Activated CD4-positive, alpha-beta T cell treated with anti-CD3 and anti-CD28 coated beads, Interleukin-10, Interleukin-2, amounts not matched to agents 100 ng/mL and 50 ng/mL, durations not matched to agents 16 hours and 8 hours (primary cell): ENCODE measurements at places on chromosomes 1 and 21.

DNA sequence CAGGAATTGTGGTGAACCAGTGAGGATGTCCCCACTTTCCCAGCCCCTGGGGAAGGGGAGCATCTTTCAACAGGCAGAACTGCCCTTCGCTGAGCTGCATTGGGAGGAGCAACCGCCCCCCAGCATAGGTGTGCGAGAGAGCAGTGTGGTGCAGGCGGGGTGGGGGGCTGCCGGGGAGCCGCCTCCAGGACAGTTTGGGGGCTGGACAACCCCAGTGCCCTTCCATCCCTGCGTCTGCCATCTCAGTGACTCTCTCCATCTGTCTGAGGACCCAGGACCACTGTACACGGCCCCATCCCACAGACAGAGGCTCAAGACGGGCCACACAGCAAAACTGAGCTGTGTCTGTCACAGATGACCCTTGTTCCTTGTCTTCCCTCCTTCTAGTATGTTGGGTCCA lies 14.2 kb downstream of the PODN start:
- no peak for DNase-seq

DNA sequence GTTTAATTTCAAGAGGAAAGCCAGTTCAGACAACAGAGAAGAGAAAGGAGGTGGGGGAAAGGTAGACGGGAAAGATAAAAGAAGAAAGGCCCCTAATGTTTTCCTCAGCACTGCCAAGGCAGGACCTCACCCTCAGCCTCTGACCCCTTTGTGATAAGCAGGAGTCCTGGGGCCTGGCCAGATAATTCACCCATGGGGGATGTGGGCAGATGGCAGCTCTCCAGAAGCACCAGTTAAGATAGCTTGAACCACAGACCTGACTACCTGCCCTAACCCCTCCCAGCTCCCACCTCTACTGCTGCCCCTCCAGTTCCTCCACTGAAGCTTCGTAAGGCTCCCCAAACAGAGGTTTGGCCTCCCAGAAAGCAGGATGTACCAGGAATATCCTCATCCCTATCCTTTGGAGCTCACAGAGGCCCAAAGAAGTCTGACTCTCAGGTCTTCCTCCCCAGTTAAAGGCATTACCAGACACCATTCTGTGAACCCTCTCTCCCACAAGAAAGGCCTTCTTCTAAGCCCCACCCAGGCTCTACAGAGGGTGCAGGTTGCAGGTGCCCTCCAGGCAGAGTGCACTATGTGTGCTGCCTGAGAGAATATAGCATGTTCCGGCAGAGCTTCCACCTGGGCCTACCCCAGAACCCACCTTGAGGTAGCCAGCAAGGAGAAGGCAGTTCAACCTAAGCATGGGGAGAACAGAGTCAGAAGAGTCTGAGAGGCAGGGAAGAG lies 9.2 kb upstream of the SNAPIN start:
- DNase-seq = no peak

GRCh38 chr21:38314558-38314957 lies 57.8 kb downstream of the KCNJ15 start:
- DNase-seq = no peak

GRCh38 chr21:45444385-45444784 lies 39.4 kb downstream of the COL18A1 start:
- DNase-seq = no peak

GRCh38 chr1:202638019-202638700 lies 72.1 kb downstream of the SYT2 start:
- DNase-seq = no peak

- no peak for DNase-seq
Measured at GRCh38 chr21:46023555-46023954, 42.0 kb downstream of the COL6A1 start.
